ENCODE measurements at places on chromosomes 1 and 21.
A peak's percentile ranks its signal among the peaks of the same experiment; 100 is the strongest.

GRCh38 chr1:53462769-53463501 lies 3.7 kb downstream of the DMRTB1 start:
- peak; percentile 59 for DNase-seq

- DNase-seq, result peak; percentile 42
These were observed 94.0 kb upstream of the NGF start for GRCh38 chr1:115432061-115432460.

DNA sequence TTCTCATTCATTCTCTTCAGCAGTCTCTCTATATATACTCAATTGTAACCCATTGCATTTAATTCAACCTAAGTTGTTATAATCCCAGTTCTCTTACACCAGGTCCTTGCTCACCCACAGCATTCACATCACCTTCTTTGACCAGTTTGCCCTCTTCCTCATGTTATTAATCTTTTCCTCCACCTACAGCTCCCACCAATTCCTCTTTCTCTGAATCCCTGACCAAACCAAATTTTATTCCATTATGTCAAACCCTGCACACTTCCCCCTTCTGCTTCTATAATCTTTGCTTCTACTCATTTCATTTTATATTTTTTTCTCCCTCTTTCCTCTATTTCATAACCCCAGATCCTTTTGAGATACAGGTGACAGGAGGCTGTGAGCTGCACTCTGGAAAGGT lies 1.4 kb downstream of the CD1A start:
- no peak for DNase-seq

DNA sequence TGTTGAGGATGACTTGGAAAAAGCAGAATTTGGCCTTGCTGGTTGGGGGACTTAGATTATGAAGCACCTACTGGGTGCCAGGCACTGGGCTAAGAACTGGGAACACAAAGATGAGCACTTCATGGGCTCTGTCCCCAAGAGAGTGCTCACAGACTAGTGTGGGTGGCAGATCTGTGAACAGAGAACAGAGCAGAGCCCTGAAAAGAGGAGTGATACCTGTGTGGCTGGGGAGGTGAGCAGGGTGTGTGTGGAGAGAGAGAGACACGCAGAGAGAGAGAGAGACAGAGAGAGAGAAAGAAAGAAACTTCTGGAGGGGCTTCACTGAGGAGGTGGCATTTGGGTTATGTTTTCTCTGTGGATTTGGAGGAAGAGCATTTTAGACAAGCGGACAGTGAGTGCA lies 61.1 kb upstream of the PPP2R5A start:
- DNase-seq, result no peak

GRCh38 chr1:191432817-191433216 lies 725.4 kb upstream of the RGS18 start:
- no peak for DNase-seq

DNA sequence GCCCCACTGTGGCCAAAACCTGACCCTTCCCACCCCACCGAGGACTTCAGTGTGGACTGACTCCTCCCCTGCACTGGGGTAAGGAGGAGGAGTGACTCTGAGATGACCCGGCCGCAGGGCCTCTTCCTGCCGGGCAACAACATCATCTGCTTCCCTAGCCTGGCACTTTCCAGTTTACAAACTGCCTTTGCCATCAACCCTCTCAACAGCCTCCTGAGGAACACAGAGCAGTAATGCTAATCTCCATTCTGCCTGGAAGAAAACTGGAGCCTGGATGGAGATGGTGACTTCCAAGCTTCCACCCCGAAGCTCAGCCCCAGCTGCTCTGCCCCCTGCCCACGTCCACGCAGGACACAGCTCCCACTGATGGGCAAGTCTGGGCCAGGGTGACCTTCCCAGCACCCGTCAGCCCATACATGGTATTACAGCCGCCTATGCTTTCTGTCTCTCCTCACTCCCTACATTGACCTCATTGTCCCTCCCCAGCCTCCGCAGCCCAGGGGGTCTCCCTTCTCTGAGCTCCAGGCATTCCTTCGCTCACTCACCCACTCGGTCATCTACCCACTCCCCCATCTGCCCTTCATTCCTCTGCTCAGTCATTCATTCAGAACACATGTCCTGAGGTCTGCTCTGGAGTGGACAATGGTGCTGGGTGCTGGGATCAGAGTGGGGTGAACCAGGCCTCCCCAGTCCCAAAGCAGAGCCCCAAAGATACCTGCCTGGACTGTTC lies 34.2 kb downstream of the RAP1GAP start:
- DNase-seq, result no peak
